ENCODE measurements at places on chromosomes 11 and 22. TPM values are rescaled to one million over a fixed set of nuclear protein-coding genes. Genes with fewer than 3 reads are reported as not detected.
A peak's percentile ranks its signal among the peaks of the same experiment; 100 is the strongest.

DNA sequence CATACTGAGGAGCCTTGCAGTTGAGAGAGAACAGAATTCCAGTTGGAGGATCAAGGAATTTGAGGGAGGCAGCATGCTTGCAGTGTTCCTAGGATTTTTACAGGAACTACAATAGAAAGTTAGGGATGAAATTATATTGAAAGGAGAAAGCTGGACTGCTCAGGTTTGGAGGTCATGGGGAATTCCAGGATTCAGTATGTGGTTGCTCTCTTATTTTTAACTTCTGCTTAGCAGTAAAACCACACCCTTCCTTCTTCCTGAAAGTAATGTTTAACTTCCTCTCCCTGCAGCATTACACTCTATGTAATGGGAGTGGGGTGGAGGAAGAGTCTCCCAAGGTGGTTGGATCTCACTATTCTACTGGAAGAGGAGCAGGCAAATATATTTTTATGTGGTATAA, 31.3 kb downstream of the CTNND1 start:
- no peak for DNase-seq

GRCh38 chr11:27195837-27196202, 155.2 kb downstream of the BBOX1 start:
- DNase-seq: no peak

- no peak for DNase-seq
These were observed 1327.0 kb downstream of the BRD1 start for GRCh38 chr22:48500471-48501230.

The FBLN1 gene
- 219 TPM for total RNA-seq

The OR5B21 gene
- not detected for total RNA-seq

The KRTAP5-3 gene
- not detected for total RNA-seq

The SLC43A1 gene
- total RNA-seq: 20.5 TPM

DNA sequence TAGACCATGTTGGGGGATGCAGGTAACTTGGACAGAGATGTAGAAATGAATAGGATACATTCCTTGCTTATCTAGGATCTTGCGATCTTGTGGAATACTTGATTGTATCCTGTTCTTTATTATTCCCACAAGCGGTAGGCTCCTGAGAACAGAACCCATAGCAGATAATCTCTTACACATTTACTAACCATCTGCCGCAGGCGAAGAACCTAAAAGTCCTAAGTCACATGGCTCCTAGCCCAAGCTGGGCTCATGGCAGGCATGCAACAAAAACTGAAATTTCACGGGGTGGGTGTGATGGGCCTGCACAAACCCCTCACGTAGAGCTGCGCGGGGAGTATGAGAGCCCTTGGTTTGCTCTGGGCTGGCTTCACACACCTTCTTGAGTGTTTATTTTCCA, 177.4 kb upstream of the NECTIN1 start:
- DNase-seq: no peak

DNA sequence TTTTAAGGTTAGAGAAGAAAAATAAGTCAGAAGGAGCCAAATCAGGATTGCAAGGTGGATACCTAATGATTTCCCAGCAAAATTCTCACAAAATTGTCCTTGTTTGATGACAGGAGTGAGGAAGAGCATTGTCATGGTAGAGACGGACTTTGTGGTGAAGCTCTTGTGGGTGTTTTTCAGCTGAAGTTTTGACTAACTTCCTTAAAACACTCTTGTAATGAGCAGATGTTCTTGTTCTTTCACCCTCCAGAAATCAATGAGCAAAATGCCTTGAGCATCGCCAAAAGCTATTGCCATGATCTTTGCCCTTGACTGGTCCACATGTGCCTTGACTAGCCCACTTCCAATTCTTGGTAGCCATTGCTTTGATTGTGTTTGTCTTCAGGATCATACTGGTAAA, 20.0 kb downstream of the CALCB start:
- no peak for DNase-seq

DNA sequence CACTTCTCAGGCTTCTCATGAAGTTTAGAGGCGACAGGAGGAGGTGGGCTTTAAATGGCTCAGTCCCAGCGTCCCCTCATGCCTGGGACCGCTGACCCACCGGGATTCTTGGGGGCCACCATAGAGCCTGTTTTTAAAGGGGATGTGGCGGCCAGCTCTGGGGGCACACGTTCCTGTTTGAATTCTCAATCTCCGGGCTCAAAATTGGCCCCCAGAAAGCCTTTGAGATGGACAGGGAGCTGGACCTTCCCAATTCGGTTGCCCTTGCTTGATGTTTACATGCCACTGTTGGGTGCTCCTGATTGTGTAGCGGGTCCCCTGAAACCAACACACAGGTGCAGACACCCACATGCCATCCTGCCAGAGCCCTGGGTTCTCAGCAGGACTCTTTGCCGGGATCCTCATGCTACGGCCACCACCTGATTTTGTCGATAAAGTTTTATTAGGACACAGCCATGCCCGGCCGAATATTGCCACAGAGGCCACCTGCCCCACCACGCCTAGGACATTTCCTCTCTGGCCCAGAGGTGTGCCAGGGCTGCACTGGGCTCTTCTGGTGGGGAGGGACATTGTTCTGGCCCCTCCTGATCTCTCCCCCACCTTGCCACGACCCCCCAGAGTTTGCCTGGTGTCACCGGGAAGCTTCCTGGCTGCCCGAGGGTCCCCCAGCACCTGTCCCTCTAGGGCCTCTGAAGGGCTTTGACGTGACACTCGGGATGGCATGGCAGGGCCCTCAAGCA, 71.6 kb downstream of the KCNQ1 start:
- DNase-seq: peak; percentile 5

GRCh38 chr11:65952052-65952521, 6.8 kb downstream of the TSGA10IP start:
- DNase-seq: no peak

- no peak for DNase-seq
These were observed 20.1 kb downstream of the SUN2 start for GRCh38 chr22:38735465-38736256.

DNA sequence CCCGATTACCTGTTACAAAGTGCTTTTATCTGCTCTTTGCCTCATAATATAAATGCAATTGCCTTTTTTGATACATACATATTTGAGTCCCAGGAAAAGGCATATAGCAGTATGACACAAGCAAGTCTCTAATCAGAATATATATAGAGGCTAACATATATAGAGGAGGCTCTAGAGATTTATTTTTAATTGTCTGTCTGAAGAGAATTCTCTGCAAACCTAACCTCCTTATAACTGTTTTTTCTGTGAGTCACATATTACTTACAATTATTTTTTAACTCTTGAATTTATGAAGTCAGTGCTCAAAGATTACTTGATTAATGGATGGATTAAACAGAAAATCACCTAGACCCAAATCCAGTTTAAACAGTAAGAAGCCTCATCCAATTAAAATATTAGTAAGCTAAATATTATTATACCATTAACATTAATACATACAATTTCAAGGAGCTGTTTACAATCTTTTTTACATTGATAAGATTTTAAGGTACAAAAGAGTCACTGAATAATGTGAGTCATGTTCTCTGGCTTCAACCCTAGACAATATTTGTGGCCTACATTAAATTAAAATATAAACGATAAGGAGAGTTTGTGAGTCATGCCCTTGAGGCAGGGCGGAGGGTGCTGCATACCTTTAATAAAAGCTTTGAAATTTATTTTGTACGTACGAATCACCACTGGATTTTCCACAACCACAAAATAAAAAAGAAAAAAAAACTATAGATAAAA, 19.2 kb upstream of the MMP13 start:
- DNase-seq: no peak

- DNase-seq: peak; percentile 42
These were observed 476 bp upstream of the BARX2 start for GRCh38 chr11:129374993-129375750.

The OR52M1 gene
- total RNA-seq: not detected

- DNase-seq: no peak
These were observed 24.4 kb upstream of the PAMR1 start for GRCh38 chr11:35549787-35550186.

The ISX gene
- not detected for total RNA-seq

The PKDREJ gene
- 0.07 TPM for total RNA-seq

DNA sequence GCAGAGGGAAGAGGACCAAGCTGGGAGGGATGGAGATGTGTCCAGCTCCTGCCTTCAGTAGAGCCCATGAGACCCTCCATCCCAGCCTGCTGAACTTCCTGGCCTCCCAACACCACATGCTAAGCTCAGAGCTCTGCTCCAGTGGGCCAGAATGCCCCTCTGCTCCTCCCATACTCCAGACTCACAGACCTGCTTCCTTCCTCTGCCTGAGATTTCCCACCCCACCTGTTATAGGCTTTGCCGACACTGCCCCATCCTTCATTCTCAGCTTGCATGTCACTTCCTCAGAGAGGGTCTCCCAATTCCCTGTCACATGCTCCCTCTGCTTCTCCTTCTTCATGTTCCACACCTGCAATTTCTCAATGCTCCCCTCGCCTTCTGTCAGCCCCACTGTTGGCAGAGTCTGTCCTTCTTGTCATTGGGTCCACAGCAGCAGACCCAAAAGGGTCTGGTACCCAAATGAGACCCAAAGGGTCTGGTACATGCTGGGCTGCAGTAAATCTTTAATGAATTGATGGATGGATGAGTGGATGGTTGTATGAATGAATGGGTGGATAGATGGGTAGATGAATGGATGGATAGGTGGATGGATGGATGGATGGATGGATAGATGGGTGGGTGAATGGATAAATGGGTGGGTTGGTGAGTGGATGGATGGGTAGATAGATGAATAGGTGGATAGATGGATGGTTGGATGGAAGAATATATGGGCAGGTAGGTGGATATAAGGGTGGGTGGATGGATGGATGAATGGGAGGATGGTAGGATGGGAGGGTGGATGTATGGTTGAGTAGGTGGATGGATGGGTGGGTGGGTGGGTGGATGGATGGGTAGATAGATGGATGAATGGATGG, 105.3 kb upstream of the FGF3 start:
- DNase-seq: no peak

DNA sequence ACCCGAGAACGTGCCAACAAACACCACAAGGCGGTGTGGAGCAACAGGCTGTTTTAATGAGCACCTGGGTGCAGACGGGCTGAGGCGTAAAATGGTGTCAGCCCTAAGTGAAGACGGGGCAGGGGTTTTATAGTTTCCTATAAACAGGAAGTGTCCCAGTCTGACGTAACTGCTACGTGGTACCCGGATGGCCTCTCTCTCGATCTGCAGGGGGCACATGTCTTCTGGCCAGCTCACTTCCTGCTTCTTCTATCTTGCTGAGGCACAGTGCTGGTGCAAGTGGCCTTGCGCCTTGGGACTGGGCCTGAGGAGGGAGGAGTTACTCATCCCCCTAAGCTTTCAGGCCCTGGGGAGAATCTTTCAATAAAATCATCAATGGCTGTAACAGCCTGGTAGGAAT, 20.9 kb downstream of the OOSP3 start:
- no peak for DNase-seq

- no peak for DNase-seq
These were observed 16.0 kb downstream of the CALCA start for GRCh38 chr11:14956111-14956510.
